KG1 (cell line): ENCODE measurements at places on chromosomes 7 and 10.

- no peak for DNase-seq
These were observed 114.1 kb downstream of the VIPR2 start for GRCh38 chr7:159030490-159031134.

- DNase-seq = no peak
These were observed 160.7 kb upstream of the MKI67 start for GRCh38 chr10:128286762-128287500.

- DNase-seq = peak; percentile 35
These were observed 32.0 kb downstream of the CUL2 start for GRCh38 chr10:35058134-35058533.

DNA sequence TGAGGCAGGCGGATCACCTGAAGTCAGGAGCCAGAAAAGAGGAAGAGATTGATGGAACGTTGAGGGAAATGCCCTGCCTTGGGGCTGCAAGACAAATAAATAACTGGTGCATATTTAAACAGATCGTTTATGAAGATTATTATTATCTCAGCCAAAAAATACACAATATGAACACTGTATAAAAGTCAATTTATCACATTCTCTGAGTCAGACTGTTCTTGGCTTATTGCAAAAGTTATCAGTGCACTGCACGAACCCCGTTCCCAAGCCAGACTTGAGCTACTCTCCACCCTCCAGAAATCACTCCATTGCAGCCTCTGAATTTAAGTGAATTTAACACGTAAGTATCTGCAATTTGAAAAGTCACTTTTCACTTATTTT lies 1.6 kb downstream of the DNMBP start:
- no peak for DNase-seq

DNA sequence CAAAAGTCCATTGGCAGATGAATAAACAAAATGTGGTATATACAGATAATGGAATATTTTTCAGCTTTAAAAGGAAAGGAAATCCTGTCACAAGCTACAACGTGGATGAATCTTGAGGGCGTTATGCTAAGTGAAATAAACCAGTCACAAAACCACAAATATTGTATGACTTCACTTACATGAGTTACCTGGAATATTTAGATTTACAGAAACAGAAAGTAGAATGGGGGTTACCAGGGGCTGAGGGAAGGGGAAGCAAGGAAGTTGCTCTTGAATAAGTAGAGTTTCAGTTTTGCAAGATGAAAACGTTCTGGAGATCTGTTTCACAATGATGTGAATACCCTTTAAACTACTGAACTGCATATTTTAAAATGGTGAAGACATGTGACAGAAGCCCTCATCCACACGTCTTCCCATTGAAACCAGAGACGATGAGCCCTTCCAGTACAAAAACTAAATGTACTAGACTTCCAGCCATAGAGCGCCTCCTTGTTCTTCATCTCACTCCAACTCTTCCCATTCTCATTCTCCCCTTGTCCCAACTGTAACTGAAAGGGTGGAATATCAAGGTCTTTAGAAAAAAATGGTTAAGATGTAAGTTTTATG lies 62.4 kb downstream of the MICU1 start:
- DNase-seq = no peak
